ENCODE measurements at places on chromosomes 7 and 10.

- no peak for DNase-seq
Observed at GRCh38 chr7:96045919-96046318, 273.6 kb downstream of the DYNC1I1 start.

GRCh38 chr7:142412551-142413193 is 154.8 kb upstream of the PRSS58 start:
- peak; percentile 11 for DNase-seq

DNA sequence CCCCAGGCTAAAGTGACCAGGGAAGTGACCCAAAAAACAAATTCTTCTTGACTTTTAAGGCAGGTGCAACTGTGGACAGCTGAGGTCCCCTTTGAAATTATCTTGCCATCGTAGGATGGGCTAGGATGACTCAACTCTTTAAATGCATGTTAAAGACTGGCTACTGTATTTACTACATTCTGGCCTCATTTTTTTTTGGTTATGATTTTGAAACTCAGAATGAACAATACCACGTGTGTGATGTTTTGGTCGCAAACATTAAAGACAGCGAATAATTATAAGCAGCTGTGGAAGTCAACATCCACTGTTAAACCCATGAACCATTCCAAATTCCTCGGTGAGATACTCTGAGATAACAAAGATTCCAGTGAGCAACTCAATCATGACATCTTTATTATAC is 1.2 kb upstream of the SLC13A4 start:
- no peak for DNase-seq

DNA sequence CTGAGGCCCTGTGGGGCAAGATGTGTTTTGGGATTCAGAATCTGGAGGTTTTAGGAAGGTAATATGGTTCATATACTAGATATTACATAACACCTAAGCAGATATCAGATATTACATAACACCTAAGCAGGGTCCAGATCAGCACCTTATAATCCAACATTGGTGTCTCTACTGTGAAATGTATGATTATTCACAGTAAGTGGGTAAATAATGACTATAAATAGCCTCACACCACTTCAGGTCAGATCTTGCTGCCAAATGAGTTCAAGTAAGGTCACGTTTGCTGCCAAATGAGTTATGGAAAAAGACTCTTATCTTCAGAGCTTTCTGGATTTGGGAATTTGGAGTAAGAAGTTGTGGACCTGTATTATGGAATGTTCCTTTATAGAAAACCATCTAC is 14.6 kb downstream of the ADRB1 start:
- no peak for DNase-seq

Data from substantia nigra (tissue), 51 donors.